Activated naive CD4-positive, alpha-beta T cell (primary cell): ENCODE measurements at places on chromosomes 2 and 18.

DNA sequence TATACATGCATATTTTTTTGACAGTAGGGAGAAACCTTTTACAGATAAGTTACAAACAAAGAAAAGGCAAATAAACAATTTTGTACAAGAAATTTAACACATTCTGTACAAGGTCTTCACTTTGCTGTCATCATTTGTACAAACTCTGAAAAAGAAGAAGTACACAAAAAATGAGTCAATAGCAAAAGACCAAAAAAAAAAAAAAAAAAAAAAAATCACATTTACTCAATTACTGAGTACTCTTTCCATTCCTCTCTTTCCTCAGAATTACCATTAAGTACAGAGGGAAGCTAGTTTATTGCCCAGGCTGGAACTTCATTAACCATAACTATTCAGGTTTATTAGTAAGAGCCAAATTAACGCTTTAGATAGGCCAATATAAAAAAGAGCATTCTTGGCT lies 5.6 kb upstream of the STPG4 start:
- no peak for DNase-seq

DNA sequence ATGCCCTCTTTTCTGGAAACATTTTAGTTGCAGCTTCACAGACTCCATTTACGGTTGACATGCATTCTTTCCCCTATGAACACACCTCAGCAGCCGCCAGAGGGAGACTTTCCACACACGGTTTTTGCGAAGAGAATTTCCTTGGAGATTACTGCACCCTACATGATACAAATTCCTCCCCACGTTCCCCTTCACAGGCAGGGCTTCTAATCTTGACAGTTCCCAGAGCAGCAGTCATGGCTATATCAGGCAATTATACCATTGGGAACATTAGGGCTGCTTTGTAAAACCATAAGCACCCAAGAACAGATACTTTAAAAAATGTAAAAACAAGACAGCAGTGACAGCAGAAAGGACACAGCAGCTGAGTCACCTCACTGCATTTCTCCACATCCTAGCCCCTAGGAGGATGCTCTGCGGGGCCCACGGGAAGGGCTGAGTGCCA lies 253.8 kb downstream of the TGIF1 start:
- no peak for DNase-seq

DNA sequence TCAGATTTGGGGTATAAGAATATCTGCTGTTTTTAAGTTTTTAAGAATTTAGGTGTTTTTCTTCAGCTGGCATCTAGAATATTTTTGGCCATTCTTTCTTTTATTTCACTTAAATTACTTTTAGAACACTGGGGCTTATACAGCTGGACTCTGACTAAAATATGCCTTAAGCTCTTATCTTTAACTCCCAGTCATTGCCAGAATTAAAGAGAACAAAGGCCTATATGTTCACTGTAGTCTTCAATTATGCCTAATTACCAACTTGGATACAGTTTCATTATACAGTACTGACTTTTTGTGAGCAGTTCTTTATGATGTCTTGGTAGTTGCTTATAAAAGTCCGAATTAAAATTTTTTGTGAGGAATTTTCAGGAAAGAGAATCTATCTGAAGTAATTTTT lies 192.8 kb downstream of the ZNF407 start:
- DNase-seq, result no peak

- DNase-seq, result no peak
These were observed 77.2 kb downstream of the TLK1 start for GRCh38 chr2:171083451-171083850.

- DNase-seq, result no peak
These were observed 368.4 kb downstream of the MTX2 start for GRCh38 chr2:176637486-176638166.

- no peak for DNase-seq
These were observed 225.3 kb upstream of the ARL4C start for GRCh38 chr2:234722176-234722575.
